PC-3 (cell line): ENCODE measurements at places on chromosomes 4 and X. TPM values are rescaled to one million over a fixed set of nuclear protein-coding genes. Genes with fewer than 3 reads are reported as not detected.
A peak's percentile ranks its signal among the peaks of the same experiment; 100 is the strongest.

DNA sequence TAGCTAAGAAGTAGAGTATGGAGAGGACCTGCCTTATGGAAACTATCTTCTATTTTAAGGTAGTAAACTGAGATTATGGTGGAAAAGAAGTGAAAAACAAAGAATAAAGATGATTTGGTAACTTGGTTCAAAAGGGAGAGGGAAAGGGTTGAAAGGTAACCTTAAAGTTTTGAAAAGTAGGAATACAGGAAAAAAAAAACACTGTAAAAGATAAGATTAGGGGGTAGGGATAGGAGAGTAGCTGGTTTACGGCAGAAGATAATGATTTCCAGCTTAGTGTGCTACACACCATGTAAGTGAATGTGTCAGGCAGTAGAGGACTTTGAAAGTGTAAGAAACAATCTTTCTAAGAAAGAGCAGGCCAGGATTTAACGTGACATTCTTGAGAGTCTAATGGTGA, 35.3 kb downstream of the FAM13A start:
- no peaks in the 10 kb centered on the region for H3K36me3 ChIP-seq
- H3K27ac ChIP-seq: no peak overlapping the region
- H3K4me1 ChIP-seq: no peaks in the 10 kb centered on the region
- H3K4me3 ChIP-seq: no peak overlapping the region
- H3K27me3 ChIP-seq: no peaks in the 10 kb centered on the region

Gene GIMD1
- 0.22 TPM in 1 of 2 replicates, not detected in the other for total RNA-seq

DNA sequence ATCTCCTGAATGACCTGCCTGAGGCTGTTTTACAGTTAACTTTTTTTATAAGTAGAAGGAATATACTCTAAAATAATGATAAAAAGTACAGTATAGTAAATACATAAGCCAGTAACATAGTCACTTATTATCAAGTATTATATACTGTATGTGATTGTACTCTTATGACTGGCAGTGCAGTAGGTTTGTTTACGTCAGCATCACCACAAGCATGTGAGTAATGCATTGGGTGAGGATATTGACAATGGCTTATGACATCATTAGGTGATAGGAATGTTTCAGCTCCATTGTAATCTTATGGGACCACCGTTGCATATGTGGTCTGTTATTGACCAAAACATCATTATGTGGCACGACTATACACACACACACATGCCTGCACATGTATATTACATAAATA, 20.5 kb downstream of the NUDT9 start:
- no peaks in the 10 kb centered on the region for H3K27me3 ChIP-seq
- no peak overlapping the region for H3K4me3 ChIP-seq
- no peak for DNase-seq
- no peak overlapping the region for H3K27ac ChIP-seq
- H3K4me1 ChIP-seq: no peaks in the 10 kb centered on the region

- H3K36me3 ChIP-seq: no peaks in the 10 kb centered on the region
- H3K4me3 ChIP-seq: peak overlapping the region; percentile 59
- no peaks in the 10 kb centered on the region for H3K27me3 ChIP-seq
- DNase-seq: peak; percentile 24
- H3K4me1 ChIP-seq: no peaks in the 10 kb centered on the region; the same call in 1 of the 2 replicates
- no peak overlapping the region for H3K27ac ChIP-seq
Observed at GRCh38 chrX:153818571-153819383, 11.6 kb downstream of the PDZD4 start.

Gene CT45A1
- total RNA-seq: not detected in 2 replicates

GRCh38 chr4:96352051-96352517, 512.2 kb downstream of the PDHA2 start:
- no peaks in the 10 kb centered on the region for H3K27me3 ChIP-seq
- H3K36me3 ChIP-seq: no peaks in the 10 kb centered on the region
- peak; percentile 33 for DNase-seq
- no peak overlapping the region for H3K27ac ChIP-seq

Gene TBC1D8B
- 1.0 and 1.8 TPM in 2 replicates for total RNA-seq

- H3K4me1 ChIP-seq: no peaks in the 10 kb centered on the region
- no peaks in the 10 kb centered on the region for H3K27me3 ChIP-seq
- H3K27ac ChIP-seq: no peak overlapping the region
- no peak overlapping the region for H3K4me3 ChIP-seq
- no peaks in the 10 kb centered on the region for H3K36me3 ChIP-seq
Observed at GRCh38 chr4:26985873-26986272, 125.2 kb downstream of the STIM2 start.

Gene MAGEA8
- not detected in 2 replicates for total RNA-seq

GRCh38 chr4:94759767-94760211, 2.0 kb downstream of the BMPR1B start:
- peak; percentile 68 for DNase-seq
- H3K36me3 ChIP-seq: no peaks in the 10 kb centered on the region
- no peaks in the 10 kb centered on the region for H3K27me3 ChIP-seq
- H3K4me1 ChIP-seq: peaks cover 23% of the 10 kb centered on the region

- H3K27me3 ChIP-seq: no peaks in the 10 kb centered on the region
- no peak overlapping the region for H3K27ac ChIP-seq
- H3K36me3 ChIP-seq: no peaks in the 10 kb centered on the region
- no peak for DNase-seq
Observed at GRCh38 chr4:10180927-10181744, 64.5 kb upstream of the WDR1 start.

DNA sequence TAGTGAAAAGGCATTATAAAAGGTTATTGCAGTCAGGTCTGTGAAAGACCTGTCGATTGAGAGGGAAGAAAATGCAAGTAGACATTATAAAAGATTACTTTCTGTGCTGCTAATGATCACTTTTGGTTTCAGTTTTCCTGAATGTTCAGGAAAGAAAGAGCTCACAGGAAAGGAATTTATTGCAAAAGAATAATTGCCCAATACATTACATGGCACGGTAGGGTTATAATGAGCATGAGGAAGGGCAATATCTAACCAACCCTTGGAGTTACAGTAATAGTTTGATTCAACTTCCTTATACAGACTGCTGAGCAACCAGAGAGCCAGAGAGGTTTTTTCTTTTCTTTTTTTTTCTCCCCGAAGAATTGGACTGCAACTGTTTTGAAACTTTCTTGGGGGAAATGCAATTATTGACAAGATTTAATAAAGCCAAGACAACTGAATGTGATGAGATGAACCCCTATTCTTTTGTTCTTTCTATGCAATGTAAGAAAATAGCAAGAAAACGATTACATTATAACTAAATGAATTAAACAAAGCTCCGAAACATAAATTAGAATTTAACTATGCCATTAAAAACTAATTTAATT, 247.0 kb downstream of the C4orf33 start:
- no peaks in the 10 kb centered on the region for H3K36me3 ChIP-seq
- H3K27me3 ChIP-seq: no peaks in the 10 kb centered on the region
- H3K27ac ChIP-seq: no peak overlapping the region; the same call in 1 of the 2 replicates
- peaks cover 21% of the 10 kb centered on the region for H3K4me1 ChIP-seq
- peak; percentile 61 for DNase-seq

DNA sequence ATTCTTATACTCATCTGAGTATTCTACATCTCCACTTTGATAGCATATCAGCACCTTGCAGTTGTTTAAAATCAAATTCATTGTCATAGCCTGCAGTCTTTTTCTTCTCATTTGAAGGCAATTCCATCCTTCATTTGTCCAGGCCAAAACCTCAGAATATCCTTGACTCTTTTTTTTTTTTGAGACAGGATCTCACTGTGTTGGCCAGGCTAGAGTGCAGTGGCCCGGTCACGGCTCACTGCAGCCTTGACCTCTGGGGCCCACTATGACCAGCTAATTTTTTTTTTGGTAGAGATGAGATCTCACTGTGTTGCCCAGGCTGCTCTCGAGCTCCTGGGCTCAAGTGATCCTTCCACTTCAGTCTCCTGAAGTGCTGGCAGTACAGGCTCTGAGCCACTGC, 2.6 kb downstream of the MRPL1 start:
- no peak for DNase-seq
- H3K4me1 ChIP-seq: peaks cover 16% of the 10 kb centered on the region; the same call in 1 of the 2 replicates
- no peaks in the 10 kb centered on the region; the same call in 1 of the 2 replicates for H3K36me3 ChIP-seq
- no peaks in the 10 kb centered on the region for H3K27me3 ChIP-seq
- H3K27ac ChIP-seq: no peak overlapping the region

DNA sequence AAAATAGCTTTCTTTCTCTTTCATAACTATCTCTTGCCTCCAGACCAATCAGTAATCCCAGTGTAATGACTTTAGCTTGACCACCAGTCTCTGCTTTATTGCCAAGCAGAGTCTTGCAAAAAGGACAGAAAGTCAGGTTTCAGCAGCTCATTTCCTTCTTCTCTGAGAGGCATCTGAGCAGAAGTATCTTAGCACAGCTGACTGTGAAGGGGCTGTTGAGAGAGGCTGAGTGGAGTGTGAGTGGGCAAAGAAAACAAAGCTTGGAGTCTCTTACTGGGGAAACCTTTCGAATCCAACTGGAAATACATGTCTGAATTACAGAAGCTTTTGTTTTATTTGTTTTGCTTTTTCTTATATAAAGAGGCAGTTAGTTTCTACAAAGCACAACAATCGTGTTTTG, 170.3 kb upstream of the IGFBP7 start:
- no peak overlapping the region for H3K27ac ChIP-seq
- no peak for DNase-seq
- no peaks in the 10 kb centered on the region for H3K4me1 ChIP-seq
- H3K36me3 ChIP-seq: no peaks in the 10 kb centered on the region

Gene STOX2
- total RNA-seq: 2.1 and 3.6 TPM in 2 replicates

DNA sequence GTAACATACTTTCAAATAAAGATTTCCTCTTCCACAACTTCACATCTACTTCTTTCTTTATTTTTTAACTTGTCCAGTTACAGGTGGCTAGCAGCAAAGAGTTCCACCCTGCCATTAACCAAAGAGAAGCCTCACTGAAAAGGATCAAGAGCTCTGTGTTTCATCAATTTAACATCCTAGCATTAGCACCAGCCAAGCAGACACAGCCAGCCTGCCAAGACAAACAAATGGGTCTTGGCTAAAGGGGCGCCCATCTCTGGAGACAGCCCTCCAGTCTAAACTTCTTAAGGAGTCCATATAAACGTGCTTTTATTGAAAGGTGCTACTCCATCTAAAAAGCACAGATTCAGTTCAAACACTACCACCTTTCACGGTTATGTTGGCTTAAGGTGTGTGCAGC, 105.3 kb downstream of the ADAMTS3 start:
- H3K4me1 ChIP-seq: no peaks in the 10 kb centered on the region
- no peaks in the 10 kb centered on the region for H3K36me3 ChIP-seq
- no peak overlapping the region for H3K4me3 ChIP-seq
- no peak for DNase-seq

GRCh38 chr4:13526658-13527057, 17.6 kb downstream of the NKX3-2 start:
- H3K4me1 ChIP-seq: no peaks in the 10 kb centered on the region
- H3K27me3 ChIP-seq: peaks cover 36% of the 10 kb centered on the region
- no peaks in the 10 kb centered on the region for H3K36me3 ChIP-seq
- DNase-seq: no peak
- H3K27ac ChIP-seq: no peak overlapping the region
- no peak overlapping the region for H3K4me3 ChIP-seq

DNA sequence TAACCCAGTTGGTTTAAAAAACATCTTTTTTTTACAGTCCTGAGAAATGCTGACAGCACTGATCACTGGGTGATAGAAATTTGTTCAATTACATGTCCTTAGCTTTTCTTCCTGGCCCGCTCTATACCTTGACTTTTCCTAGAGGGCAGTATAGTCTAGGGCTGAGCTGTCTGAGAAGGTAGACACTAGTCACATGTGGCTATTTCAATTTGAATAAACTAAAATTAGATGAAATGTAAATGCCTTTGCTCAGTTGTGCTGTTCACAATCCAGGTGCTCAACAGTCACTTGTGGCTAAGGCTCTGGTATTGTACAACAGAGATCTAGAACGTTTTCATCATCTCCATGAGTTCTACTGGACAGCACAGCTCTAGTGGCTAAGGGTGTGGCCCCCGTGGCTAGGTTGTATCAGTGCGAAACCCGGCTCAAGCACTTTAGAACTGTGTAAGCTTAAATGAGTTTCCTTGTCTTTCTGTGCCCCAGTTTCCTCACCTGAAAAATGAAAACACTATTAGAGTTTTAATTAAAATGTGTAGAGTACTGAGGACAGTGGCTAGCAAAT, 111.6 kb upstream of the WDR17 start:
- no peak overlapping the region for H3K27ac ChIP-seq
- no peaks in the 10 kb centered on the region for H3K36me3 ChIP-seq
- H3K4me1 ChIP-seq: no peaks in the 10 kb centered on the region; the same call in 1 of the 2 replicates
- no peak overlapping the region for H3K4me3 ChIP-seq
- peak; percentile 35 for DNase-seq
- H3K27me3 ChIP-seq: no peaks in the 10 kb centered on the region

- H3K36me3 ChIP-seq: no peaks in the 10 kb centered on the region
- H3K4me1 ChIP-seq: no peaks in the 10 kb centered on the region
- H3K27me3 ChIP-seq: no peaks in the 10 kb centered on the region
Observed at GRCh38 chr4:67437974-67438713, 107.2 kb downstream of the CENPC start.

DNA sequence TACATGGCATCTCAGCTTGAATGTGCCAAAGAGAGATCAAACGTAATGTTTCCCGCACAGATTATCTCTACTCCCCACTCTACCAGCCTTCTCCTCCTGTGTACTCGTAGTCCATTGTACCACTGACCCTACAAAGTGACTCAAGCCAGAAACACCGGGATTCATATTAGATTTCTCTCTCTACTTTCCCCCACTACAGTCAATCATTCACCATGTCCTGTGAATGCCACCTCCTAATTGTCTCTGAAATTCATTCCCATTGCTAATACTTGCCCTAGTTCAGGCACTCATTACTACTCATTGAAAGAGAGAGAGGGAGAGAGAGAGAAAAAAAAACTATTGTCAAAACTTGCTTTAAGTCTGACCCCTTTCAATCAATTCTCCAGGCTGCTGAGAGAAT, 78.2 kb upstream of the LHFPL1 start:
- no peak for DNase-seq
- H3K36me3 ChIP-seq: no peaks in the 10 kb centered on the region
- no peak overlapping the region for H3K4me3 ChIP-seq
- no peak overlapping the region for H3K27ac ChIP-seq

DNA sequence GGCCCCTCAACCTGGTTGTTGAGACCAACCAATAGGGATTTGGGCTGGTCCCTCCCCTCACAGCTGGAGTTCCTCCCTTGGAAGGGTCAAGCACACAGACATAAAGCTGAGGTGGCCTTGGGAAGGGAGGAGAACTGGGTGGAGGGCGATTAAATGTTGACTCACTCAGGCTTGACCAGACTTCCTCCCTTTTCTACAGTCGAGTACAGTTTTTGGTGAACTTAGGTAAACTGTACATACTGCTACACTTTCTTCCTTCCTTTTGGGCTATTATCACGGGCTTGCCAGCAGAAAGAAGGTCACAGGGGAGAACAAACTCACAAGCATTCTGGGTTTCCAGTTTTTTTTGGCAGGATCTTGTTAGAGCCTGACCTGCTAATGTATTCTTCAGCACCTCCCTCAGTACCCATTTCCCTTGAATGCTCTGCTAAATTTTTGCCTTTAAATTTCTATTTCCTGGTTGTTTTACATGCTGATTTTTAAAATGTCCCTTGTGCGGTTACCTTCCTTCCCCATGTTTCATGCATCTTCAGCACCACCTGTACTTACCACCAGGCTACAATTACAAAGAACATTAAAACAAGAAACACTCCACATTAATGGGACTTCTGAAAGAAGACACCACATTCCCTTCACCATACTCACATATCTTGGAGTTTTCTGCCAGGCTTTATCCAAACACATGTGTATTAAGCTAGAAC, 135.2 kb upstream of the RASGEF1B start:
- peak overlapping the region; percentile 33 for H3K27ac ChIP-seq
- H3K4me3 ChIP-seq: no peak overlapping the region
- H3K27me3 ChIP-seq: no peaks in the 10 kb centered on the region
- peak; percentile 58 for DNase-seq
- peaks cover 21% of the 10 kb centered on the region for H3K4me1 ChIP-seq
